ENCODE measurements at places on chromosomes 2 and 18.

DNA sequence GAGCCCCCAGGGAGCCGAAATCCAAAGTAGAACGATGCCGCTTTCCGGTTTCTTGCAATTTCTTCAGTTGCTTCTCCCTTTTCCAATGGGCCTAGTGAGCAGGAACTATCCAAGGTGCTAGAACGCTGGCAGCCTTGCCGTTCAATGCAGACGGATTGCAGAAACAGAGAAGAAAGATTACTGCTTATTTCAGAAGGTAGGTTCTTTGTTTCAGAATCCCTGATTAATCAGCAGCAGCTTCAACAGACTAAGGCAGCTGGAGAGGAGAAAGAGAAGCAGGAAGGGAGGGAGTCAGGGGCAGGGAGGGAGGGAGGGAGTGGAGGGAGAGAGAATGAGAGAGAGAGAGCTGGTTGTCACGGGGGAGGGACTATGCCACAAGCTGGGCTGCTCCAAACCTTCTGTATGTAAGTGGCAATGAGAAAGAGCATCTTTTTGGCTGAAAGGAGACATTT is 576 bp downstream of the NYAP2 start:
- no peak for DNase-seq

DNA sequence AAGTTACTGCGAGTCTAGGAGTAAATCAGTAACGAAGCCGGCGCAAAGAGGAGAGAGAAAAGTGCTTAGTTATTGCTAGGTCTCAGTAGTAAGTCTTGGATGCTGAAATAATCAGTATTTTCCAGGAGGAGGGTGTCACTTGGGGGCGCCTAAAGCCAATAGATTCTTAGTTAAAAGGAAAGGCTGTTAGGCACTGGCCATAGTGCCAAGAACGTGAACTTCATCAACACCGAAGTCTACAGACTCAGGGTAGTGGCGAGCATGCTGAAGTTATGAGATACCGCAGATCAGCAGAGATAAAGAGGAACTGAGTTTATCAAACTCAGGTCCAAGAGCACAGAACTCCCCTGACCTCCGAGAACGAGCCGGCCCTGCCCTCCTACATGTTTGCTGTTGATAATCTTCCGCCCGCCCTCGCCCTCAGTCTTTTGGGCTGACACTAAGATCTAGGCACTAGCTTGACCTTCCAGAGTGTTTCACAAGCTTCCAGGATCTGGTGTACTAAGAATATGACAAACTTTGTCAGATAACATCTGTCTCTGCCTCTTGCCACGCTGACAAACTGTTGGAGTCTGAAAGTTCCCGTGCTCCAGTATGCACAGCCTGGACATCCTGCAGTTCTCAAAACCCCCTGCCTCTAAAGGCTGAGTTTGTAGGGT is 49.2 kb downstream of the CYB5A start:
- DNase-seq = no peak

GRCh38 chr2:165634855-165635254 is 159.2 kb downstream of the GALNT3 start:
- peak; percentile 88 for DNase-seq

DNA sequence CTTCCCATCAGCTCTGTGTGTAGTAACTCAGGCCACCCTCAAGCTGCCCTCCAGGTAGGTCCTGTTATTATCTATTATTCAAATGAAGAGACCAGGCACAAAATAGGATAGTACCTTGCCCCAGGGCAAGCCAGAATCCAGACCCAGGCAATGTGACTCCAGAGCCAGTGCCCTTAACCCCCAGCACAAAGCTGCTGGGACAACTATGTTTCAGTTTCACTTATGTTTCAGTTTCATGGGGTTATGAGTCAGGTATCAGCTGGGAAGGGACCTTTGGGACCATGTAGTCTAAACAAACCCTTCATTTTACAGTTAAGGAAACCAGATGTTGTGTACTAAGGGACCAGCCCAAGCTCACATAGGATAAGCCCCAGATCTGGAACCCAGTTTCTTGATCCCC is 10.0 kb downstream of the HK2 start:
- DNase-seq = no peak

DNA sequence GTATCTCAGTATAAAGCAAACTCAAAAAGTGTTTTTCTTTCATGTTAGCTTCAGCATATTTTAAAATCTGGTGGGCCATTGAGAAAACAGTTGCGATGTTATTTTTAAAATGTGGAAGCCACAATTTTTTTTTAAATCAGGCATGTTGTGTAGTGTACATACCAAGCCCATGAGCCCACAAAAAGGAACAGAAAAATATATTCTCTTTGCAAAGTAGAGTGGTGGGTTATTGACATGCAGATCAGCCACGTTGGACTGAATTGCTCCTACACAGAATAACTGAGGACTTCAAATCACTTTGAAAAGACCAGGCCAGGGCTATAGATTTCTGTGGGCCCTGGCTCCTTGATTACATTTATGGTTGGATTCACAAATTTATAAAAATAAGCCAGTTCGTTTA is 774.4 kb downstream of the DCC start:
- no peak for DNase-seq

- DNase-seq = no peak
Observed at GRCh38 chr2:48993576-48993975, 160.7 kb downstream of the FSHR start.

DNA sequence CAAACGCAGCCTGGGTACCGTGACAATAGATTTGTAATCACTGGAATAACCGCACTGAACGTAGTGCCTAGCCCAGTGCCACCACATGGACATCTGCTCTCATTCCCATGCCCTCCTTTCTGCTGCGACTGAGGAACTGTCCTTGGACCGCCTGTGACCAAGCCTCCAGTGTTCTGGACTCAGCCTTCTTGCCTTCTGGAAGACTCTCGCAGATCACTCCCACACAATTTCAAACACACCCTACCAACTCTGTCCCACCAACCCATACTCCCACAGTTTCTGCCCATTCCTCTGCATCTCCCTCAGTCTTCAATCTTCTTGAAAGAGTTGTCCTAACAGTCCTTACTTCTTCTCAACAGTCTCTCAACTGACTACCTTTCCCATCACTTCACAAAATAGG is 2.1 kb downstream of the RNF149 start:
- no peak for DNase-seq

- DNase-seq = no peak
Observed at GRCh38 chr2:65390134-65390533, 42.3 kb downstream of the SPRED2 start.
